Colonic mucosa (tissue), 4 donors: ENCODE measurements at places on chromosomes 6 and 20. TPM values are rescaled to one million over a fixed set of nuclear protein-coding genes. Genes with fewer than 3 reads are reported as not detected.

- DNase-seq: no peak
- H3K4me1 ChIP-seq: no peaks in the 10 kb centered on the region
- H3K27ac ChIP-seq: no peak overlapping the region
- H3K27me3 ChIP-seq: no peaks in the 10 kb centered on the region
- no peak overlapping the region for H3K4me3 ChIP-seq
- no peaks in the 10 kb centered on the region for H3K36me3 ChIP-seq
Measured at GRCh38 chr6:94341173-94341572, 921.8 kb upstream of the EPHA7 start.

- H3K4me3 ChIP-seq: no peak overlapping the region
- no peak for DNase-seq
- no peaks in the 10 kb centered on the region for H3K36me3 ChIP-seq
- H3K4me1 ChIP-seq: no peaks in the 10 kb centered on the region
Measured at GRCh38 chr6:28808383-28808782, 115.4 kb downstream of the TRIM27 start.

Gene VGLL2
- total RNA-seq: not detected

GRCh38 chr6:53792016-53792415 is 2.8 kb upstream of the LRRC1 start:
- H3K36me3 ChIP-seq: no peaks in the 10 kb centered on the region
- H3K4me3 ChIP-seq: no peak overlapping the region
- H3K27ac ChIP-seq: no peak overlapping the region

Gene LPIN3
- total RNA-seq: 65.3 TPM

DNA sequence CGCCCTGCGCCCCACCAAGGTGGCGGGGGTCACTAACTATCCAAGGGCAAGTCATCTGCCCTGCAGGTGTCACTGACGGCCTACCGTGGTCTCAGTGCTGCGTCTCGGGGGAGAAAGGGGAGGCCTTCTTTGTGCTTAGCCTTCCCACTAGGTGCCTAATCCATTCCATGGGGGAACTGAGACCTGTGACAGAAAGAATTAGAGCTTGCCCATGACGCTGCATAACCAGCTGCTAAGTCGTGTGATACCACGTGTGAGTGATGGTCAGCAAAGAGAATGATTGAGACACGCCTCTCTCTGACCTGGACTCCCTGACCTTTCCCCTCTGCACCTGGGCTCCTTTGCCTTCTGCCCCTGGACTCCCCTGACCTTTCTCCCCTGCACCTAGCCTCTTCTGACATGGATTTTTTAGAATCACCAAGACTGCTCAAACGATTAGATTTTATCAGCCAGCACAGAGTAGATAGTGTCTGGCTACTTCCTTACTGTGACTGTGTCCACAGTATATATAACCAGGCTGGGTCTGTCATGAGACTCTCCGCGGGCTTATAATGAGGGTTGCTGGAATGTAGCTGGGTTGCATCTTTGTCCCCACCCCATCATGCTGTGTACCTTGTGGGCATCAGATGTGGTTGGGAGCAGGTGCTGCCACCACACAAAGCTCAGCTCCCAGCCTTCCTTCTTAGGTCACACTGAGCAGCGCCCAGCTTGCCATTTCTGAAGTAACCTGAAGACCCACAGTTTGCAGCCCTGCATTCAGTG is 140.6 kb downstream of the TMEM242 start:
- no peaks in the 10 kb centered on the region for H3K4me1 ChIP-seq
- peaks cover 3% of the 10 kb centered on the region for H3K36me3 ChIP-seq
- no peaks in the 10 kb centered on the region for H3K27me3 ChIP-seq

DNA sequence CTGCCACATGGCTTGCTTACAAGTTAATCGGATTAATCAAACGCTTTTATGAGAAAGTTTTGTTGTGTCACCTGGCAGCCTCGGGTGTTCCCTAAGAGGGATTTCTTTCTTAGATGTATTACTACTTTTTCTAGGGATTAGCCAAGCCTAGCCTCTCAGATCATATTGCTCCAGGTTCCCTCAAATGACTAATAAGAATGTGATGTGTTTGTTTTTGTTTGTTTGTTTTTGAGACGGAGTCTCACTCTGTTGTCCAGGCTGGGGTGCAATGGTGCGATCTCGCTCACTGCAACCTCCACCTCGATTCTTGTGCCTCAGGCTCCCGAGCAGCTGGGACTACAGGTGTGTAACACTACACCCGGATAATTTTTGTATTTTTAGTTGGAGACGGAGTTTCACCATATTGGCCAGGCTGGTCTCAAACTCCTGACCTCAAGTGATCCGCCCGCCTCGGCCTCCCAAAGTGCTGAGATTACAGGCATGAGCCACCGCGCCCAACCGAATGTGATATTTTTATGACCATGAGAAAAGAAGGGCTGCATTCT is 977 bp downstream of the HMGN4 start:
- no peaks in the 10 kb centered on the region for H3K27me3 ChIP-seq
- peaks cover 12% of the 10 kb centered on the region for H3K4me1 ChIP-seq
- H3K27ac ChIP-seq: peak overlapping the region; percentile 93
- no peaks in the 10 kb centered on the region for H3K36me3 ChIP-seq
